Stimulated activated CD4-positive, alpha-beta T cell treated with anti-CD3 and anti-CD28 coated beads, TNF-alpha, amount 100 ng/mL, for 4 hours (primary cell): ENCODE measurements at places on chromosomes 3 and 15.

DNA sequence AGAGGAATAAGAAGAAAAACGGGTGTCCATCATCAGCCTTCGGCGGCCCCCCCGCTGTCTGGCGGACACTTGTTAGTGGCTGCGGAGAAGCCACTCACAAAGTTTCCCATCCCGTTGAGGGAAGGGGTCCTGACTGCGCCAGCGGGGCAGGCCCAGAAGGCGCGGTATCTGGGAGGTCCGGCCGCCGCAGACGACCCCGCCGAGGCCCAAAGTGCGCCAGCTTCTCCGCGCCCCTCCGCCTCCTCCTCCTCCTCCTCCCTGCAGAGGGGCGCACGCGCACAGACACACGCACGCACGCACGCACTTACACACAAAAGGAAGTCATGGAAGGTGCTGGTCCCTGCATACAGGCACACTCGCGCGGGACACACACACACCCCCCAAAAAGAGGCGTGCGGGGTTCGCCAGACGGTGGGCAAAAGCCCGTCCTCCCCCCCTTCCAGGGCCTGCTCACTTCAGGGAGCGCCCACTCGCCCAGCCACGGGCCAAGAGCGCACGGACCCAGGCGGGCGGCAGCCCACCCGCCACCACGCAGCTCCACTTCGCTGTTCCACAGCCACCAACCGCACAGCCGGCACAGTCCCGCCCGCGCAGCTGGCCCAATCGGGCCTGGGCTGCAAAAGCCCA lies 18.0 kb downstream of the ZNF148 start:
- peak; percentile 29 for DNase-seq

DNA sequence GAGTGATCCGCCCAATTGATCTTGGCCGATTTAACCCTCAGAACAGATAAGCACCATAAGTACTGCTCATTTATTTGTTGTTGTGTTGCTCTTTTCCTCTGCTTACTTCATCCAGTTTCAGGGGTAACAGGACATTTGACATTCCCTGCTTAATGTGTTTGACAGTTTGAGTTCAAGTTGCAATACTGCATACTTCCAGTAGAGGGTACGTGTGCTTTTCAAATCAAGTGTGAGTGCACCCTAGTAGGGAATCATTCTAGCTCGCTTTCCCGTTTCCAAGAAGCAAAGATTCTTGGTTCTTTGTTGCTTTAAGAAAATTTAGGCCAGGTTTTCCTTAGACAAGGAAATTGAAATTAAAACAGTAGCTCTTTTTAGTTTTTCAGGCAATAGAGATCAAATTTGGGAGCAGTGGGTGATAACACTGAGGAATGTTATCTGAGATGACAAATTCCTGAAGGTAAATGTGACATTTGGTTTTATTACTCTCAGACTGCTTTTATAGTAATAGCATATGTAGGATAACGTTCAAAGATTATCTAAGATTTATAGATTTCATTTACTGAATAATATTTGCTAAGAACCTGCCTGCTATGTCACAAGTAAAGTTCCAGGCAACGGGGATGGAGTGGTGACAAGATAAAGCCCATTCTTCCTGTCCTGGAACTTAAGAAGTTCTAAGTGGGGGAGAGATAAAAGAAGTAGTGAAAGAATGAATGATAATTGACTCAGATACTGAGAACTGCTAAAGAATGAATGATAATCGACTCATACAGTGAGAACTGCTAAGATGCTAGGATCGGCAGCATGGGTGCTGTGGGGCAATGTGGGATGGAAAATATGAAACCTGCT lies 73.3 kb downstream of the SYNPR start:
- no peak for DNase-seq

DNA sequence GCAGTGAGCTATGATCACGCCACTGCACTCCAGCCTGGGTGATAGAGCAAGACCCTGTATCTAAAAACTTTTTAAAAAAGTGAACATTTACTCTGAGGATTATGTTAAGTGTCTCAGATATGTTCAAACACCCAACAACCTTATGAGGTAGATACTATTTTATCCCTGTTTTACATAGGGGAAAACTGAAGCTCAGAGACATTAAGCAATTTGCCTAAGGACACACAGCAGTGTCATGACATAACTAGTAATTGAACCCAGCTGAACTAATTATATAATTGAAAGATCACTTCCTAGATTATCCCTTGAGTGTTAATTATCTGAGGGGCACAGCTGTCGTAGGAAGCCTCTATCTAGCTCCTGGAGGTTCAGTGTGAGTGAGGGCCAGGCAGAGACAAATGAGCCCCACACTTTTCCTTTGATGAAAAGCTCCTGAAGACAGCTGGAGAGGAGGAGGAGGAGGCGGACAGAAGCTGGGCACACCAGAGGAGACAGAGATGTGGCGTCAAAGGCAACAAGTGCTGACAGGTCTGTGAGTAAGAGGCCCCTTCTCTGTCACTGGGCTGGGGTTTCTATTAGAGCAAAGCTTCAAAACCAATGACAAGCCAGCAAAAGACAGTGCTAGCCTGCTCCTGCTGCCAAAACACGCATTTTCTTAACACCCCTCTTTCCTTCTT lies 20.5 kb downstream of the TRH start:
- no peak for DNase-seq

GRCh38 chr3:135017003-135017893 lies 222.2 kb downstream of the EPHB1 start:
- no peak for DNase-seq

GRCh38 chr3:168989396-168989795 lies 674.1 kb downstream of the MECOM start:
- DNase-seq, result no peak

GRCh38 chr3:4814305-4814903 lies 164.8 kb upstream of the BHLHE40 start:
- no peak for DNase-seq

DNA sequence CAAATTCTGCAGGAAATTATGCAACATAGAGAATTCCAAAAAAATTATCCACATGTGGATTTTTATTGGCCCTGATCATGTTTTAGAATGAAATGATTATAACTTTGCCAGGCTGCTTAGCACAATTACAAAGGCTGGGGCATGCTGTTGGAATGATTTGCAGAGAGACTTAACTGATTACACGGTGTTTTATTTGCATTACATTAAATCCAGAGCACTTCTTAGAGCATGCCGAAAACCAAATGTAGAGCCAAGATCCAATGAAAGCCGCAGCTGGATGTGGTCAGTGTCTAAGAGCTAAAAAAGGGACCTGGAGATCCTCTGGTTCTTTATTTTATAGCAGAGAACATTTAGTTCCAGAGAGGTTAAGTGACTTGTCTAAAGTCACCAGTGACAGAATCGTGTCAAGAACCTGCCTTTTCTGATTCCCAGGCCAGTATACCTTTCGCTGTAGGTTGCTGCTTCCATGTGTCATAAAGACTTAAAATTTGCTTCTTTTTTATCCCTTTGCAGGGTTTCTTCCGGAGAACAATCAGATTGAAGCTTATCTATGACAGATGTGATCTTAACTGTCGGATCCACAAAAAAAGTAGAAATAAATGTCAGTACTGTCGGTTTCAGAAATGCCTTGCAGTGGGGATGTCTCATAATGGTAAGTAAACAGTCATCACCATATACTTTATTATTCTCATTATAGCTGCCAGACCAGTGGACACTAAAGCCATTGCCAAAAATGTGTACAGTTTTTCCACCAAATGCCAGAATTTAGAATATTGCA lies 92.0 kb upstream of the TSEN2 start:
- DNase-seq, result no peak
